ENCODE measurements at places on chromosomes 12 and 14. TPM values are rescaled to one million over a fixed set of nuclear protein-coding genes. Genes with fewer than 3 reads are reported as not detected.

MYO1H gene
- total RNA-seq = not detected

DNA sequence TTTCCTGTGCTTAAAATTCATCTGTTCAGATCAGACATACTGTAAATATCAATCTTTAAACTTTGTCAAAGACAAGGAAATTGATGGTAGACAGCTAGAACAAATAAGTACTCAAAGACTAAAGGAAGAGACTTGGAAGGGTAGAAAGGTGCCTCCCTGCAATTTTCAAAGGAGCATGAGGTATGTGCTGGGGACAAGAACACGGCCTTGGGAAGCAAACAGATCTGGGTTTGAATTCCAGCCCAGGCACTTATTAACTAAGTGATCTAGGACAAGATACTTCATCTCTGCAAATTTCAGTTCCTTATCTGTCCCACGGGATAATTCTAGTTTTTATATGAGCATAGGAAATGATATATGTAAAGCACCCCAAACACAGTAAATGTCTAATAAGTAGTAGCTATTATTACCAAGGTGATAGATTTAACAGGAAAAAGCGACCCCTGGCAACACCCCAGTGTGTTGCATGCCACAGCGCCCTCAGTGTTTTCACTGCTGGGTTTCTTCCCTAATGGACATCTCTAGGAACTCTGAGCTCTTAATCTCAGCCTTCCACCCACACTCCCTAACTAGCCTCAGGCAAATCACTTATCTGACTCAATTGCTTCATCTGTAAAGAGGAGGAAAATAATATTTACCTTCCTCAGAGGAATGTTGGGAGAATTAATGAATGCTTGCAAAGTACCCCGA is 44.7 kb upstream of the BMP4 start:
- DNase-seq = peak; percentile 35

- no peak for DNase-seq
These were observed 67.2 kb upstream of the ACSS3 start for GRCh38 chr12:81010641-81011040.

GRCh38 chr12:32178341-32179010 is 71.8 kb downstream of the BICD1 start:
- peak; percentile 60 for DNase-seq

DNA sequence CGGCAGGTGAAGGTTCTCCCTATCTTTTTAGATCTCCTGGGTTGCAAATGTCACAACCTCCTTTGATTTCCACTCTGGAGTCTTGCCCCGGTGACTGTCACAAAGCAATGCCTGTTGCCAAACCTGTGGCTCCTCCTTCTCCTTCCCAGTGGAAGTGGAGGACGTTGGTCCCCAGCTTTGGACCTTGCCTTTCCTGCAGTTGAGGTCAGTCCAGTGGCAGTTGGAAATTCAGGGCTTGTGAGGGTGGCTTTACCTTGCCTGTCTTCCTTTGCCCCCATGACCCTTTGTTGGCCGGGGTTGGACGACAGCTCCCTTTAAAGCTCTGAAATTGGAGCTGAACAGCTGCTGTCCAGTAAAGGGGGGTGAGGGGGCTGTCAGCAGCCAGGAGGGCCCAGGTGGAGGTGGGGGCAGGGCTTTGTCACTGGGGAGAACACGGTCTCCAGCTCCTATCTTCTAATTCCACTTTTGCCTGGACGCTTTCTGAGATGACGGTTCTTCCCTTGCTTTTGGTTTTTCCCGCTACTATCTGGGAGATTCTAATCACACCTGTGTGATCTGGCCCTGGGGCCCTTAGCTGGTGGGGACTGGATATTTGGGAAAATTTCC is 4.1 kb downstream of the TEAD4 start:
- DNase-seq = no peak

DNA sequence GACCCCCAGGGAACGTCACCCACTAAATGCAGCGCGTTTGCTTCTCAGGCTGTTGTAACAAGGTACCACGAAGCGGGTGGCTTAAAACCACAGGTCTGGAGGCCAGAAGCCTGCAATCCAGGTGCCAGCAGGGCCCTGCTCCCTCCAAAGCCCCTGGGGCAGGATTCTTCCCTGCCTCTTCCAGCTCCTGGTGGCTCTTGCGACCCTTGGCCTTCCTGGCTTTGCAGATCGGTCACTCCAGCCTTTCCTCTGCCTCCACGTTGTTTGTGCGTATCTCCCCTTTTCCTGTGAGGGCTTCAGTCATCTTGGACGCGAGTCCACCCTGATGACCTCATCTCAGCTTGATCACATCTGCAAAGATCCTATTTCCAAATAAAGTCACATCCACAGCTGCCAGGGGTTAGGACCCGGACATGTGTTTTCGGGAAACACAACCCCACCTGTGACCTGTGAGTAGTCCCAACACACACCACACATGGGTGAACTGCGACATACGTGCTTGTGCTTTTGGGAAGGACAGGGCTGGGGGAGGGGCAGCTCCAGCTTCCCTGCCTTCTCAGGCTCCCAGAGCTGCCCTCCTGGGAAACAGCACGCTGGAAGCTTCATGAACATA is 114.5 kb upstream of the NCOR2 start:
- no peak for DNase-seq

DNA sequence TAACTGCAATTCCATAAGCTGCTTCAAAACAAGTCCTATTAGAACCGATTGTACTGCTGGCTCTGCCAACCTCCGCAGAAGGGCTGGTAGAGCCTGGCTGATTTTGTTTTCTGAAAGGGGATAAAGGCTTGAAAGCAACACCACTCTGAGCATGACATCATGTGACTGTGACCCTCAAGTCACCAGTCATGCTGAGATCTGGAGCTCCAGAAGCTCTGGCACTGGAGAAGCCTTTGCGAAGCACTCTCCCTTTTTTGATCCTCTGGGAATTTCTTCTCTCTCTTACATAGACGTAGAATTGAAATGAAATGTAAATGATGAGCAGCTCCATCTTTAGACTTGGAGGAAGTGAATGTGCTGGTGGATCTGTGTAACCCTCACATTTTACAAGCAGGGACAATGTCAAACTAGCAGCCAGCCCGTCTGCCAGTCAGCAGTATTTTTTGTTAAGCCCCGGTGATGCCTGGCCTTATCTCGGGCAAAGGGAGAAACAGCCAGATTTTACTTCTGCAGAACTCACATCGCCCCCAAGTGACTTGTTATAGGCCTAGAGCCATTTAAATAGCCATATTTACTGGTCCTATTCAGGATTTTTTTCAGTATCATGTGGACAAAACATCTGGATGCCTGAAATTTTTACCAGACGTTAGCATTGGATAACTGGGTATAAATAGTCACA is 112.1 kb upstream of the NPAS3 start:
- no peak for DNase-seq

DNA sequence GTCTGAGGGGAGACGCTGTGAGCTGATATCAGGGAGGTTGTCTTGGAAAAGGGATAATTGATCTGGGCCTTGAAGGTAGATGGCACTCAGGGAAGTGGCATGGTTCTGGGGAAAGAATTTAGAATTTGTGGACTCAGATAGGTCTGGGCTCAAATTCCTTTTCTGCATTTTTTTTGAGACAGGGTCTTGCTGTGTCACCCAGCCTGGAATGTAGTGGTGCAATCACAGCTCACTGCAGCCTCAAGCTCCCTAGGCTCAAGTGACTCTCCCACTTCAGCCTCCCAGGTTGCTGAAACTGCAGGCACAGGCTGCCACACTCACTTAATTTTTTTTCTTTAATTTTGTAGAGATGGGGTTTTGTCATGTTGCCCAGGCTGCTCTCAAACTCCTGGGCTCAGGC is 98.1 kb upstream of the NCOR2 start:
- DNase-seq = no peak

DNA sequence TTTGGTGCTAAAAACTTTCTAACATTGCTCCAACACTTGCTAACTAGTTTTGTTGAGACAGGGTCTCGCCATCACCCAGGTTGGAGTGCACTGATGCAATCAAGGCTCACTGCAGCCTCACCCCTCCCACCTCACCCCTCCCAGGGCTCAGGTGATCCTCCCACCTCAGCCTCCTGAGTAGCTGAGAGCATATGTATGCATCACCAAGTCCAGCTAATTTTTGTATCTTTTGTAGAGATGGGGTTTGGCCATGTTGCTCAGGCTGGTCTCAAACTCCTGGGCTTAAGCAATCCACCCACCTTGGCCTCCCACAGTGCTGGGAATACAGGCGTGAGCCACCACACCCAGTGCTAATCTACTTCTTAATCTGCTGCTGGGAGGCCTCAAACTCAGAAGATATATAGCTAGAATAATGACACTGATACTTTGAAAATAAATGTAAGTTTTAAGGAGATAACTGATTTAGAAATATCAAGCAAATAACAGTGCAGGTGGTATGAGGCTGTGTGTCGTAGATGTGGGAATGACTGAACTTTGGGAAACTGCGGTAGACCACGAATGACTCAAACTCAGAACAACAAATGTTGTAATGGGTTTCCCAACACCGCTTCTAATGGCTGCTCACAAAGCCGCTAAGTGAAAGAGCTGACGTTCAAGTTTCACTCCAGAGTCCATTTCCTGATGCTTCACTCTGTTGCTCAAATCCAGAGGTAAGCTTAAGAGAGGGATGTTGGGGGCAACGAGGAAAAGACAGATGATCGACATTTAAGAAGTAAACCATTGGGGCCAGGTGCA is 10.0 kb downstream of the TMCC3 start:
- DNase-seq = no peak

GRCh38 chr14:74347097-74347794 is 1.0 kb upstream of the VRTN start:
- DNase-seq = no peak

PROX2 gene
- not detected for total RNA-seq

STXBP6 gene
- 2.1 TPM for total RNA-seq

GRCh38 chr12:120733574-120733973 is 7.9 kb downstream of the ACADS start:
- no peak for DNase-seq

DNA sequence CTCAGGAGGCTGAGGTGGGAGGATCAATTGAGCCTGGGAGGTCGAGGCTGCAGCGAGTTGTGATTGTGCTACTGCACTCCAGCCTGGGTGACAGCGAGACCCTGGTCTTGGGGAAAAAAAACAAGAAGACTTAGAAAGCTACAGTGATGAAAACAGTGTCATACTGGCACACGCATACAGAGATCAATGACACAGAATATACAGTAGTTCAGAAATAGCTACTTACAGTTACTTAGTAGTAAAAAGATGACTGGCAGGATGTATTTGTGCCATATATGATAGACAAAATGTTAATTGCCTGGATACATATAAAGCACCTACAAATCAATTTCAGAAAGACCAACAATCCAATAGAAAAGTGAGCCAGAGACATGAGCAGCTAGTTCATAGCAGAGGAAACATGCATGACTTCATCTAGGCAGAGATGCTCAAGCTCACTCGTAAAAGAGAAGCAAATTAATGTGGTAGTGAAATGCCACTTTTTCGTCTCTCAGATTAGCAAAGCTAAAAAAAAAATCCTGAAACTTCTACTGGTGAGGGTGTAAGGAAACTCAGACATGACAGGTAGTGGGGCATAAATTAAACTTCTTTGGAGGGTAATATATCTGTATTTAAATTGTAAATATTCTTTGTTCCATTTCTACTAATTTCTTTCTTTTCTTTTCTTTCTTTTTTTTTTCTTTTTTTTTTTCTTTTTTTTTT is 2.5 kb upstream of the ALDH2 start:
- DNase-seq = no peak
